ENCODE measurements at places on chromosomes 12 and 14.

GRCh38 chr12:84978921-84979320, 57.2 kb downstream of the TSPAN19 start:
- DNase-seq: peak; percentile 11

- DNase-seq: peak; percentile 48
Observed at GRCh38 chr14:99441157-99441870, 39.3 kb downstream of the SETD3 start.

- DNase-seq: no peak
Observed at GRCh38 chr14:90871605-90872233, 55.5 kb upstream of the TTC7B start.

DNA sequence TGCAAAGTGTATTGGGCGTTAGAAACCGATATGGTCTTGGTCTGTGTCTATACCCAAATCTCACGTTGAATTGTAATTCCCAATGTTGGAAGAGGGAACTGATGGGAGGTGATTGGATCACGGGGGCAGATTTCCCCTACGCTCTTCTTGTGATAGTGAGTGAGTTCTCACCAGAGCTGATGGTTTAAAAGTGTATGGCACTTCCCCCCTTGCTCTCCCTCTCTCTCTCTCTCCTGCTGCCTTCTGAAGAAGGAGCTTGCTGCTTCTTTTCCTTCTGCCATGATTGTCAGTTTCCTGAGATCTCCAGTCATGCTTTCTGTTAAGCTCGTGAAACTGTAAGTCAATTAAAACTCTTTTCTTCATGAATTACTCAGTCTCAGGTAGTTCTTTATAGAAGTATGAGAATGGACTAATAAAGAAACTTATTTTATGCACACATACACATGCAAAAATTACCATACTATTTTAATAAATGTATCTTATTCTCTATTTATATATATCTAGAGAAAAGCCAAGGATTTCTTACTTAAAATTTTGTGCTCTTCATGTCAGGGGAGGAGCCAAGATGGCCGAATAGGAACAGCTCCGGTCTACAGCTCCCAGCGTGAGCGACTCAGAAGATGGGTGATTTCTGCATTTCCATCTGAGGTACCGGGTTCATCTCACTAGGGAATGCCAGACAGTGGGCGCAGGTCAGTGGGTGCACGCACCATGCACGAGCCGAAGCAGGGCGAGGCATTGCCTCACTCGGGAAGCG, 1891.0 kb upstream of the FLRT2 start:
- no peak for DNase-seq

GRCh38 chr12:56688846-56689109, 694 bp upstream of the PTGES3 start:
- DNase-seq: no peak

DNA sequence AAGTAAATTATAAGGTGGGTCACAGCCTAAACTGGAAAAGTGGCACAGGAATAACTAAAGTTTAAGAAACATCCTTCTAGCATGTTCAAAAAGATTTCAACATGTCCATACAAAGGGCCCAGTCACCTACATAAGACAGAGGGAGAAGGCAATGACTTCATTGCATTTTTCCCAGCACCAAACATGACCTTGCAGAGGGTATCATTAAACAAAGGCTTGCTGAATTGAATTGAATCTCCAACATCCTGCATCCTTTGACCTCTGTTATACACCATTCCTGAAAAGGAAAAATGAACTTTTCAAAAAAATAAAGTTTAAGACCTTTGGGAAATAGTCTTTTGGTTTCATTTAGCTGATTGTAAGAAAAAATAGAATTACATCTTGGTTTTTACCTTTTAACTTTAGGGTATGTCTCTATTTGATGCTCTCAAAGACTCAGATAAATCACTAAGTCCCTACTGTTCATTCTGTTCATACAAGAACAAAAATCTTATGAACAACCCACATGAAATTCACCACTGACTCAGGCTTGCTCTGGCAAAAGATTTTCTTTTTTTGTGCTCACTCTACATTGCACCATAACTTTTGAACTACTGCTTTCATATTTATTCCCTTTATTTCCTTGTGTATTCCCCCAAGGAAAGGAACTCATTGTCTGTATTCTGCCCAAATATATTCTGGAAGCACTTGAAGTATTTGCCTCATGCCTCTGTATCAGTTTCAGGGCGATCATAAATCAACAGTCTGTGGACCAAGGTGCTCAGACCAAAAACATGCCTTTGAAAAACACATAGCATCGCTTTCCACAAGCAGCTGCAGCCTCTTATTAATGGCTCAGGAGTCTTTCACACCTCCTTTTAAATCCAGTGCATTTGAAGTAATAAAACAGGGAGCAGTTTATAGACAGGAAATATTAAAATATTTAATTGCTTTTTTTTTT, 121.7 kb downstream of the DUSP6 start:
- no peak for DNase-seq

- no peak for DNase-seq
Observed at GRCh38 chr12:79954037-79954610, 19.2 kb upstream of the PPP1R12A start.

DNA sequence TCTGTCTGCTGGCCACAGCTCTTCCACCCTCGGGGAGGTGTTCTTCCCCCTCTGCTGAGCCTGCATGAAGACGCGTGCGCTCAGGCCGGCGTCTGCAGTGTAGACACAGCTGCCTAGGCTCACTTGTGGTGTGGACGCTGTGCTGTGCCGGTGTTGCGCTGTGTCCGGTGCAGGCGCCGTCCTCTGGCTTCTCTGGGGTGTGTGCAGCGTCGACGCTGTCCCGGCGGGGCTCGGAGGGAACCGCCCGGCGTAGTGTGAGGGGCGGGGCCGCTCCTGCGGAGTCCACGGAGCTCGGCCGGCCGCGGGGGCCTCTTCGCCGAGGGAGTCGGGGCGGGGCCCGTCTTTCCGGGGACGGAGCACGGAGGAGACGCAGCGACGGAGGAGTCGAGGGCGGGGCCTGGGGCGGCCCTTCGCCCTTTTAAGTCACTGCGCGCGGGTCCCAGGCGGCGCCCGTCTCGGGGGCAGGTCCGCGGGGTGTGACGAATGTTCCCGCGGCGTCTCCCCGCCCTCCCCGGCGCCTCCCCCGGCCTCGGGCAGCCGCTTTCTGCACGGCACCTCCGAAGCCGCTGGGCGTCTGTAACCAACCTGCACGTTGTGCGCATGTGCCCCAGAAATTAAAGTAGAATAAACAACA, 45.2 kb downstream of the NOC4L start:
- peak; percentile 86 for DNase-seq

DNA sequence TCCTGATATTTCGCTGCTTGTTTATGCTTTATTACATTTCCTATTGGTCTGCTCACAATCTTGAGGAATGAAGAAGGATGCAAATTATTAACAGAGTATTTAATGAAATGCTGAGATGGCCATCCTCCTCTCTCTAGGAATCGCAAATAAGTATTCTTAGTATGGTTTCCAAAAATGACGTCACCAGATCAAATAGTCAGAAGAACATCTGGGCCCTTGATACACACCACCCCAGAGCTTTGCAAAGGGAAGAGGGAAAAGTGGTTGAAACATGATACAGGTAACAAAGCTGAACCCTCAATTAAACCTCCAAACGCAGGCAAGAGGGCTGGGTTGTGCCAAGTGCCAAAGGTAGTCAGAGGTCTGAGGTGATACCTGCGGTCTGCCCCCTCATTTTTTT, 107.3 kb downstream of the BCL11B start:
- DNase-seq: no peak

DNA sequence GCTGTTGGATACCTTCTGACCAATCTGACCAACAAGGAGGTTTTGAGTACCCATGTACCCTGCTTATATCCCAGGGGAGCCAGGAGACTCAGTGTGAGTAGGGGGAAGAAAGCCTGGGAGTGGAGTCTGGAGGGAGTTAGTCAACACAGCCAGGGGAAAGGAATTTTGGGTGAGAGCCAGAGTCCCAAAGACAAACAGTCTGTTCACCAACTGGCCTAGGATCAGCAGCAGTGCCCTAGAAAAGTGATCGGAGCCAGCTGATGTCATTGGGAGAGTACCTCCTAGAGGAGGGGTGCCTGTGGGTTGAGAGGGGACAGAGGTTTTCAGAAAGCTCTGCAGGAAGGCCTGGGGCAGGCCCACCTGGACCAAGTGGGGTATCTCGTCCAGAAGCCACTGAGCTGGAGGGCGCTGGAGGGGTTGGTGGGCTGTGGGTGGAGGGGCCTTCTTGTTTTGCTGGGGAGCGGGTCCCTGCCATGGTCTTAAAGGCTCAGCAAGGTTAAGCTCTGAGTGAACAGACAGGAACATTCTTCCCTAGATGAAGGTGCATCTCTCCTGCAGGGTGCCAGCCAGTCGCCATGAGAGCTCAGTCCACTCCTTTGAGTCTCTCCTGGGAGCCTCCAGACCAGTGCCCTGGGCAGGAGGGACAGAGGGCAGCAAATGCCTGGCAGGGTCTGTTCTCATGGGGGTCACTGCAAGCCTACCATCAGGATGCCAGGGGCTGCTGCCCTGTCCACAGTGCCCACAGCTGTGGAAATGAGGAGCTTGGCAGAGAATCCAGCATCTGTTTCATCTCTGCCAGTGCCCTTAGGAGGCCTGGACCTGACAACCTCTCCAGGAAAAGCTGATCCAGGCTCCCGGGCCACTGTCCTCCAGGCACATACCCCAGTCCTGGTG, 63.6 kb downstream of the CHGA start:
- no peak for DNase-seq

DNA sequence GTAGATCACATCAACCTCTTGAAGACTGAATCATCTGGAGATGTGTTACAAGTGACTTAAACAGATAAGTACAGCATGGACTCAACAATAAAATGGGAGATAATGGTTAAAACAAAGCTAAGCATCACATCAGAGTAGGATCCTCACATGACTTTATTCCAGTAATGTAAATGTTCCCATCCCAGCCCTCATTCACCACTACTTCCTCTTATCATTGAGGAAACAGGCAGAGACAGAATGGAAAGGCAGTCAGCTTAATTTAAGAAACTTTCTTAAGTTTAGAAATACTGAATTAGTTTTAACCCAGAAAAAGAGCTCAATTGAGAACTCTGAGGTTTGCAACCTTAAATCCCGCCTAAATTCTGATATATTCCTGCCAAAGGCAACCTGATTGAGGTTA, 1.2 kb upstream of the ALG10 start:
- no peak for DNase-seq

DNA sequence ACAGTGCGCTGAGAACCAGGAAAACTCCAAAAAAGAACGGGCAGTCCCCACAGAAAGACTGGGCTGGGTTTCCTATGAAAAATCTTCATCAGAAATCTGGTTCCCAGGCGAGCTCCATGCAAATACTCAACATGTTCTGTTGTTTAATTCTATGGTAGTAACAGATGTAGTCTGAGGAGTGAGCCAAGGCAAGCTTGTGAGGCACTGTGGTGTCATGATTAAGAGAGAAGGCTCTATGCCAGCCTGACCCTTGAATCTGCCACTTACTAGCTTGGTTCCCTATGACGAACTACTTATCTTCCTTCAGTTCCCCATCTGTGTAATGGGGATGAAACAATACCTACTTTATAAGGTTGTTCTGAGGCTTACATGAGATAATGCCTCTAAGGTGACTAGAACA, 10.7 kb downstream of the POMT2 start:
- DNase-seq: no peak

GRCh38 chr14:24370748-24371147, 2.8 kb downstream of the NFATC4 start:
- no peak for DNase-seq

GRCh38 chr12:68959143-68959858, 26.3 kb upstream of the CPM start:
- DNase-seq: no peak

DNA sequence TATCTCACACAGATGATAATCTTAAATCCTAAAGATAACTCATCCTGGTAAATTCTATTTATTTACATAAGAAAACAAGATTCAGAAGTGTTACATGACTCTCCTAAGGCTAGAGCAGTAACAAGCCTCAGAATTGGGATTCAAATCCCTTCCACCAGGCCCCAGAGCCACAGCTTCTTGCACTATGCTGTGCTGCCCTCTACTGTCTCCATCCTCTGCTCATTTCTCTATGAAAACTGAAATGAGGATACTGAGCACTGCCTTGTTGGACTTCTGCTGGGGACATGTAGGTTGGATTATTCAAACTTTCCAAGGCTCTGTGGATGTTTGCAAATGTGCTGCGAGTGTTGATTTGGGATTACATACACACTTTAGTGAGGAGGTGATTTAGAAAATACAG, 23.5 kb upstream of the C12orf50 start:
- DNase-seq: peak; percentile 53

DNA sequence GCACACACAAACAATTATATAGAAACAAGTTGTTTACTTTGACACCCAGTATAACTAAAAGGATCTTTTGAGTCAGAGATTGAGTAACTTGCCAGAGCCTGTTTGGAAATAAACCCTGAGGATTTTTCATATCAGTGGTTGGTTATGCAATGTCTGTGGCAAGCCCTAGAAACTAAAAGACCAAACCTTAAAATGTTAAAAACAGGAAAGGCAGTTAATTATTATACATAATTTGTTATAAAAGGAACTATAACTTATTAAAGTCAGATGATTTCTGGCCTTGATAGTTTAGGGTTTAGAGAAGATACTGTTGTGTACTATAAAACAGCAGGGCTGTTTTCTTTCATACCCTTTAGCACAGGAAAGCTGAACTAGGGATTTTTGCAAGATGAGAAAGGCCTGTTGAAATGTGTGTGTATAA, 44.1 kb downstream of the PSEN1 start:
- no peak for DNase-seq

DNA sequence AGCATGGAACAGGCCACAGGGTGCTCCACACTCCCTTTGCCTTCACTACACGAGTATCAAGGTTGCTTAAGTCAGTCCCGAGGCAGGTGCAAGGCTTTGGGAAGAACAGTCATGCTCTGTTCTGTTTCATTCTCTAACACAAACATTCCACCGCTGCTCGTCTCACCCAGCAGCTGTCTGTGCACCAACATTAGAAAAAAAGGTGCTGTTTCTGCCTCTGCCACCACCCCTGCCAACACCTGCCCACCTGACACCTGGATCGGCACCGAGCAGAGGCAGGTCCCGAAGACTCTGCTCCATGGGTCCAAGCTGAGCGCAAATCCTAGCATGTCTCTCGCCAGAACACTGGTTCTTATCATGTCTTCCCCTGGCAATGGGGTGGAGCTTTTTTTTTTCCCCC, 347.7 kb downstream of the TMEM132D start:
- DNase-seq: no peak

DNA sequence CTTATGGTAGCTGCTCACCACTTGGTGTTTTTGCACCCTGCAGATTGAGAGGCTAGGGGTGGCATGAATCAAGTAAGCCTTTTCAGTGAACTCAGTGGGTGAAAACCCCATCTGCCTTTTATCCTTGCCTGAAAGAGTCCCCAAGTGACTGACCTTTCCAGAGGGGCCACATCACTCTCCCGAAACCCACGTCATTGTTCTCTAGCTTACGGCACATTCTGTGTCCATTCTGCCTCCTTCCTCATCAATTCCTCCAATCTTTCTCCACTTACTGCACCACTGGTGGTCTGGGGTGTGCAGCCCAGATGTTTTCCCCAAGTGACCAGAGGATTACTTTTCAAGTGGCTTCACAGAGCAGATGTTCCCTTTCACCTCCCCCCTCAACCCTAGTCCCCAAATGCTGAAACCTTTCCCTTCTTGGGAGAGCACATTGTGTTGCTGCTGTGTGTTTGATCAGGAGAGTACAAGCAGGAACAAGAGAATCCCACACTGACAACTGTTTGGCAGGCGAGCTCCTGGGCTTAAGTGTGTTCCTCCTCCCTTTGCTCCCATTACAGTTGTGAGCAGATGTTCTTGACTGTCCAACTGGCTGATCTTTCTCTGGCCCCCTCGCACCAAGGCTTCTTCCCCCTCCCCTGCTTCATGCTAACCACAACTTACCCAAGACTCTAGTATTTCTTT, 138.0 kb upstream of the IGF1 start:
- DNase-seq: peak; percentile 18

GRCh38 chr12:47270782-47271664, 191.3 kb upstream of the AMIGO2 start:
- DNase-seq: no peak

GRCh38 chr12:122937622-122938091, 28.6 kb downstream of the ABCB9 start:
- DNase-seq: no peak
